ENCODE measurements at places on chromosomes 16 and 17.

DNA sequence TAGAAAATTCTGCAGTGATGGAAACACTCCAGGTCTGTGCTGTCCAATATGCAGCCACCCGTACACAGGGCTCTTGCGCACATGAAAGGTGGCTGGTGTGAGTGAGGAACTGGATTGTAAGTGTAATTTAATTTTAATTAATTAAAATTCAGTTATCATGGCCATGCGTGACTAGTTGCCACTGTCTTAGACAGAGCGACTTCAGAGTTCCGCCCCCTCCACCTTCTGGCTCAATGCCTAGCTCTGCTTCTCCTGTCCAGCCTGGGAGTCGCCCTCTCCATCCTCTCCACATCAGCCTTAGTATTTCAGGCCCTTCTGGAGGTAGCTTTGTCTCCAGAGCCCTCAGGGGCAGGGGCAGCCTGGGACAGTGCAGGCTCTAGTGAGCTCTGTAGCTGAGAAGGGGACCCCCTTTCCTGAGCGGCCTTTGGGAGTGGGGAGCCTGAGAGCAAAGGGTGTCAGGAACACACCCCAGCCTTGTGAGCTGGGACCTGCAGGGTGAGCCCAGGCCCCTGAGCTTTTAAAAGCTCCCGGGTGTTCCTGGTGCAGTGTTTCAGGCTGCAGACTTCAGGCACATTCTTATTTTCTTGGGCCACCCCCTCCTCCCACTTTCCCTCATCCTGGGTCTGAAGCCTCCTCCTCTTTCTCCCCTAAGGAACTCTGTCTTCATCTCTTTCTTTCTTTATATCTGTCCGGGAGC is 99.4 kb downstream of the IRF8 start:
- DNase-seq = no peak

DNA sequence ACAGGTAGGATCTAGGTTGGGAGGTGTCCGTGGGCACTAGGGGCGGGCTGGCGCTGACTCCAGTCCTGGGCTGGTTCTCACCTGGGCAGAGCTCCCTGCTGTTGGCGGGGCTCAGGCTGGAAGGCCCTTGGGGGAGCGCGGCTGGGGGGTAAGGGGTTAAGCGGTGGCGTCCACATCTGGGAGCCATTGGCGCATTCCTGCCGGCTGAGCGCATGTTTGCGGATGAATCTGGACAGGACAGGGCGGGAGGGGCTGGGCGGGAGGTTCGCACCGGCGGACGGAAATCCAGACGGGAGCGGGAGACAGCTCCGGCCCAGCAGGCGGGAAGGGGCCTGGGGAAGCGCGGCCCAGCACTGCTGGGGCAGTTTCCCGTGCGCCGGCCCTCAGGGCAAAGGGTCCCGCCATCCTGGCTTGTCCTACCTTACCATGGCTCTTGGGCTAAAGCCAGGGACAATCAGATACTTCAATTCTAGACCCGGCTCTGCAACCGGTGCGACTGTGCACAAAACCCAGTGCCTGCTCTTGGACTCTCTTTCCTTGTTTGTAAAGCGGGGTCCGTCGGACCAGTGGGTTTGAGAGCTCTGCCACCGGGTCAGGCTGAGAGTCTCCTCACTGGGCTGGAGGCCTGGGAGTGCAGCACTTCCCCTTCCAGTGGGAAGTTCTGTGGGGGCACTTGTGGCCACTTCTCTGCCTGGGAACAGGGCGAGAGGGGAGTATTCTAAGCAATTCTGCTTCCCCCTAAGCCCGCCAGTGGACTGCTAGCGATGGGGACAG is 7.8 kb downstream of the RARA start:
- DNase-seq = no peak

DNA sequence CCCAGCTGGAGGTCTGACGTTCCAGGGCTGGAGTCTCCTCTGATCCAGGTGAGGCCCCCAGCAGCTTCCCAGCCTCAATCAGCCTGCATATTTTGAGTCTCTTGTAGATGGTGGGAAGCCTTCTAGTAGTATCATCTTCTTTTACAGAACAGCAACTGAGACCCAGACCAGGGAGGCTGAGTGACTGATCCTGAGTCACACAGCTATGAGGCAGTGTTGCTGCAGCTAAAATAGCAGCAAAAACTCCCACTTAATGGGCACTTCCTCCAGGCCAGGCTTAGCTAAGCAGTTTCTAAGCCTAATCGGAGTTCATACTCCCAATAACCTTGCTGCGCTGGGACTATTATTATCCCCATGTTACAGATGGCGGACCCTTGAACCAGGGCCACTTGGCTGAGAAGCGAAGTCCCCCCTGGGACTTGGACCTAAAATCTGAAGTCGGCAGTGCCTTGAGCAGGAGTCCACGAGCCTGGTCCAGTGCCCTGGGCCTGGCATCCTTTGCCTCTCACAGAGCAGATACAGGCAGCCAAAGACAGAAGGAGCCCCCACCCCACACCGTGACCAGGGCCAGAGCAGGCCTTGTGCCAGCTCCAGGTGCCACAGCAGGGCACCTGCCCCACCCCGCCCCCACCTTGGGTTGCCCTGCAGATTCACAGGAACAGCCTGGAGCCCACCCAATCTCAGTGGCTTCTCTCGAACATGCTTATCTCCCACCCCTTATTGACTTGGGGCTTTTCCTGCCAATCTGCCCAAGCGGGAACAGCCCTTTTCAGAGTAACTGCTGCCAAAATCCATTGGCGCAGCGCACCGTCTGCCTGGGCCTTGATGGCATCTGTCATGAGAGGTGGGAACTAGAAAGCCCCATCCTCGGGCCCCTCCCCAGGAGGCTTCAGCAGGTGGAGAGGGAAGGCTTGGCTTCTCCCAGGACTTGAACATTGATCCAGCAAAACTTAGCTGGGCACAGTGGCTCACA is 65.1 kb downstream of the SOCS1 start:
- no peak for DNase-seq

GRCh38 chr17:2034157-2034556 is 4.2 kb downstream of the DPH1 start:
- DNase-seq = no peak

GRCh38 chr17:1542316-1542715 is 20.3 kb downstream of the PITPNA start:
- no peak for DNase-seq

Data from central memory CD4-positive, alpha-beta T cell (primary cell).